ENCODE measurements at places on chromosomes 7 and 10. TPM values are rescaled to one million over a fixed set of nuclear protein-coding genes. Genes with fewer than 3 reads are reported as not detected.
A peak's percentile ranks its signal among the peaks of the same experiment; 100 is the strongest.

Gene GOLGA7B
- total RNA-seq, result 2.5 TPM

Gene FKBP6
- not detected for total RNA-seq

Gene NPFFR1
- not detected for total RNA-seq

Gene ADD3
- 114 TPM for total RNA-seq

Gene KIAA1217
- total RNA-seq, result 54.3 TPM

Gene RAPGEF5
- total RNA-seq, result 68.0 TPM

Gene FGFBP3
- 0.74 TPM for total RNA-seq

Gene ATG9B
- total RNA-seq, result 34.1 TPM

Gene C1GALT1
- total RNA-seq, result 29.0 TPM

Gene RPP30
- 18.4 TPM for total RNA-seq

DNA sequence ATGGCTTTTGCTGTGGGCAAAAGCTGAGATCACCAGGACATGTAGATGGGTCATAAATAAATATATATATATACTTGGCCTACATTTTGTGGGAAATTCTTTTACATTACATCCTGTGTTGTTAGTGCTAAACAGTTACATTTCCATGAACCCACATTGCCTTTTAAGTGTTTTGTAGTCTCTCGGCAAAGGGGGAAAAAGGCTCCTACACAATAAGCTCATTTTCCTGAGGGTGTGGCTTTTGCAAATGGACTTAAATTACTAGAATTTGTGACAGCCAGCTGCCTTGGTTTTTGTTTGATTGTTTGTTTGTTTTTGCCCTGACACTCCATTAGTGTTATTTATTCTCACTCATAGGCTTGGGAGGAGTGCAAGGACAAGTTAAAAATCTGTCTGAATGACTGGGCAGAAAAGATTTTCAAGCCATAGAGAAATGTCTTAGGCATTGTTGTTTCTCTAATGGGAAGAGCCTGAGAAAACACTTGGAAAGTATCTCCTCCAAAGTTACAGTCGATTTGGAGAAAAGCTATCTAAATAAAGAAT, 128.8 kb downstream of the DGKB start:
- H3K36me3 ChIP-seq, result no peaks in the 10 kb centered on the region
- DNase-seq, result no peak
- no peak overlapping the region for H3K4me3 ChIP-seq
- no peak overlapping the region for H3K27ac ChIP-seq
- no peaks in the 10 kb centered on the region for H3K27me3 ChIP-seq
- no peaks in the 10 kb centered on the region for H3K4me1 ChIP-seq

- H3K27me3 ChIP-seq, result no peaks in the 10 kb centered on the region
- no peak overlapping the region for H3K4me3 ChIP-seq
- H3K36me3 ChIP-seq, result no peaks in the 10 kb centered on the region
- DNase-seq, result no peak
- H3K4me1 ChIP-seq, result peaks cover 38% of the 10 kb centered on the region
- peak overlapping the region; percentile 20 for H3K27ac ChIP-seq
These were observed 15.5 kb downstream of the ZNF487 start for GRCh38 chr10:43452356-43452914.

- DNase-seq, result no peak
- no peak overlapping the region for H3K27ac ChIP-seq
- H3K27me3 ChIP-seq, result no peaks in the 10 kb centered on the region
These were observed 12.6 kb upstream of the OR6B1 start for GRCh38 chr7:143987513-143987912.

DNA sequence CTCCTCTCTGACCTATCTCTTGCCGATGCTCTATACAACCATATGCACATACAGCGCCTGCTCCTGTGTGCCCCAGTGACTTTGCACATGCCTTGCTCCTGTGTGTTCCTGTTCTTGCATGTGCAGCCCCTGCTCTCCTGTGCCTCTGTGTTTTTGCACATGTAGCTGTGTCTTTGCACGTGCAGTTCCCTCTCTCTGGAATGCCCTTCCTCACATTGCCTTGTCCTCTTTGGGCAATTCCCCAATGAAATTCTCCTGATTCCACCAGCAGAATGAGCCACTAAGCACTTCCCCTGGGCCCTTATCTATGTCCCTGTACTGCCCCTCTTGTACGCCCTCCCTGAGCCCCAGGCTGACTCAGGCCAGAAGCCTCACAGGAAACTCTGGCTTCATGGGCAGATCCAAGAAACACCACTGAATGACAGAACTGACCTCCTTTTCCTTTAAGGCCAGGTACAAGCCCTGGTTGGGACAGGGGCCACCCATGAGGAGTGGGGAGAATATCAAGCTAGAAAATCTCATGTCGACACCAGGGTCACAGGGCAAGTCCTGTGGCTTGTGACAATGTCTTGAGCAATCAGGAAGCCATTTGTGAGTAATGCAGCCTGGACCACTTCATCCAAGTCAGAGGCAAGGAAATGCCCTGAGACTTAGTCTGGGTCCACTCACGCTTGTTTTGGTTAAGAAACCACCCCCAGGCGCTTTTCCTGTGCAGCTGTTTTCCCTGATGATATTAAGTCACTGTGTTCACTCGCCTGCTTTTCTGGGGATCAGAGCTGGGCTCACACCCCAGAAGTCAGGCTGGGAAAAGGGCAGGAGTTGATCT, 1.9 kb upstream of the ARHGAP22 start:
- peak overlapping the region; percentile 9 for H3K27ac ChIP-seq
- peaks cover 16% of the 10 kb centered on the region for H3K4me1 ChIP-seq
- H3K36me3 ChIP-seq, result no peaks in the 10 kb centered on the region
- no peak overlapping the region for H3K4me3 ChIP-seq
- H3K27me3 ChIP-seq, result no peaks in the 10 kb centered on the region

- H3K27me3 ChIP-seq, result no peaks in the 10 kb centered on the region
- H3K4me1 ChIP-seq, result peaks cover 66% of the 10 kb centered on the region
- peak overlapping the region; percentile 92 for H3K4me3 ChIP-seq
- no peak for DNase-seq
- no peaks in the 10 kb centered on the region for H3K36me3 ChIP-seq
These were observed 2.2 kb downstream of the MAP3K8 start for GRCh38 chr10:30436191-30436611.

DNA sequence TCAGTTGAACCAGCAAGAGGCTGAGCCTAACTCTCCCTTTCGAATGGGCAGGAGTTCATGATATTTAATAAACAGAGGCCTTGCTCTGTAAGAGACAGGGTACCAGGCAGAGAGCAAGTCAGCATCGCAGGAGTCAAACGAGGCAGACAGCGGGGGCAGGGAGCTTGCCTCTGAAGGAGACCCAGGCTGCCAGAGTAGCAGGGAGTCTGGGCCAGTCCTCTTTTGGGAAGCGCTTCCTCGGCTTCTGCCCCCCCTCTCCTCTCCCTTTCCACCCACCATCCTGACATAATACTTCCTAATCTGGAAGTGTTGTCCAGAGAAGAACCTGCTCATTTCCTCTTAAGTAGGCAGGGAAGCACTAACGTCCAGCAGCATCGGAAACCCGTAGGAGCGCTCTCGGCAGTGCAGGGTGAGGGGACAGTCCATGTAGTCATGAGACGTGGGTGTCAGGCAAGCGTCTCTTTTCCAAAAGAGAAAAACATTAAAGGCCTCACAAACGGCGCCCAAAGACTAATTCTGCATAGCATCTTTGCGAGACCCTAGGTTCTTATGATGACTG, 171.1 kb downstream of the EGFR start:
- no peaks in the 10 kb centered on the region for H3K36me3 ChIP-seq
- no peaks in the 10 kb centered on the region for H3K27me3 ChIP-seq
- no peak for DNase-seq
- peaks cover 28% of the 10 kb centered on the region for H3K4me1 ChIP-seq
- no peak overlapping the region for H3K4me3 ChIP-seq
- no peak overlapping the region for H3K27ac ChIP-seq

DNA sequence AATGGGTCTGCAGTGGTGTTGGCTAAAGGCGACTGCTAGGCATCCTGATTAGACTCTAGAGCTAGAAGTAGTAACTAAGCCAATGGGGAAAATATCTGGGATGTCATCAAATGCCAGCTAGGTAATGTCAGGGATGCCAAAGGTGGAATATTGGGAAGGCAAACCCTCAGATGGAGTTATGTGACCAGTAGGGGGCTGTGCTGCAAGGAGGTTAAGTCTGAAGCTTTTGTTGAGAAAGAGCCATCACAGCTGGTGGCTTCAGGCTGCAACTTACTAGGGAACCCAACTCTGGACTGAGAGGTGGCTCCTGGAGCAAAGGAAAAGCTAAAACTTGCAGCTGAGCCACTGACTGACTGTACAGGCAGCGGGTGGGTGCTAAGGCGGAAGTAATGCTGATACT, 576.9 kb upstream of the GHITM start:
- H3K4me3 ChIP-seq, result no peak overlapping the region
- DNase-seq, result no peak
- H3K27me3 ChIP-seq, result no peaks in the 10 kb centered on the region
- H3K36me3 ChIP-seq, result no peaks in the 10 kb centered on the region
- H3K4me1 ChIP-seq, result no peaks in the 10 kb centered on the region
- no peak overlapping the region for H3K27ac ChIP-seq

DNA sequence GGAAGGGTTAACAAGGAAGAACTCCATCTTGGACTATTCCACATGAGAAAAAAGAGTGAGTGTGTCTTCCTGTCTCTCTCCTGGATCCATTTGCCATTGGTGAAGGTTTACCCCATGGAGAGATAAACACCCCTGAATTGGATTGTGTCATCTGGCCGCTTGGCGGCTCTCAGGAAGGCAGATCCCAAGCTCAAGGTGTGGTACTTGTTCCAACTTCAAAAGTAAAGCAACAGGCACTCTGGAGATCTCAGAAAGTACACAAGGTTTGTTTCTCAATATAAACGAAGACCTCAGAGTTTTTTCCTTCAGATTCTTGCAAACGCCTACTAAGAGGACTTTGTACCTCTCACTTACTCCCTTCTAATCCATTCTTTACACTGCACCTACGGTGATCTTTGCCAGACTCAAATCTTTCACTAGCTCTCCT, 116.7 kb downstream of the REEP3 start:
- H3K27ac ChIP-seq, result no peak overlapping the region
- no peaks in the 10 kb centered on the region for H3K4me1 ChIP-seq
- H3K27me3 ChIP-seq, result no peaks in the 10 kb centered on the region
- no peak overlapping the region for H3K4me3 ChIP-seq

DNA sequence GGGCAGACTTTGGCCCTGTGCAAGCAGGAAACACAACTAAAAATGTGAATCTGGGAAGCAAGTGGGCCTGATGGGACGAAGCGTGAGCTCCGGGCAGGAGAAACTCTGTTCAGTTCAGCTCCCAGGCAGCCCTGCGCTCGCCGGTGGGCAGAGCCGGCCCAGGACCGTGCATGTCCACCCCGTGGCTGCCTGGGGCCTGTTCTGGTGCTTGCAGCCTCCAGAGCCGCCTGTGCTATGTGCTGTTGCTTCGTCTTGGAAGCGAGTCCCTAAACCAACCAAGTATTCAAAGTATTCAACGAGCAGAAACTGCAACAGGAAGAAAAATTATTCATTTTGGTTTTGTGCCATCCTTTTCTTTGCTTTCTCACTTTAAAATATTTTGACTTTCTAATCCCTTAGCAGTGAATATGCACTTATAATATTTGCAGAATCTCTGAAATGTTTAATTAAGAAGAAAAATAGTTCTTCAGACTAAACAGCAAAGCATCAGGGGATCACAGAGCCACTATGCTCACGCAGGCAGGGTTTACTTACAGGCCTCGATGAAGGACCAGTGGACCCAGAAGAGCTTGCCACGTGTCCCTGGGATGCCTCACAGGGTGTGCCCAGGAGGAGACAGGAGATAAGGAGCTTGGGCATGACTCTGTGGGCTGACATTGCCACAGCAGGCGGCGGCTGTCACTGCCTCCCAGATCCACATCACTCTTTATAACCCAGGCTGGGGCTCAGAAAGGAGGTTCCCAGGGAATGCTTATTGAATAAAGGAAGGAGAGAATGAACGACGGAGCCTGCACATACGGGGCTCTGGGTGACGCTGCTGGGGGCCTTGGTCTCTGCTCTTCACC, 45.6 kb downstream of the VIPR2 start:
- no peaks in the 10 kb centered on the region for H3K27me3 ChIP-seq
- H3K36me3 ChIP-seq, result no peaks in the 10 kb centered on the region
- DNase-seq, result no peak
- peaks cover 33% of the 10 kb centered on the region for H3K4me1 ChIP-seq
- no peak overlapping the region for H3K4me3 ChIP-seq
- H3K27ac ChIP-seq, result peak overlapping the region; percentile 68

- no peaks in the 10 kb centered on the region for H3K27me3 ChIP-seq
- DNase-seq, result no peak
- no peak overlapping the region for H3K4me3 ChIP-seq
- H3K36me3 ChIP-seq, result no peaks in the 10 kb centered on the region
- H3K4me1 ChIP-seq, result no peaks in the 10 kb centered on the region
- no peak overlapping the region for H3K27ac ChIP-seq
These were observed 47.0 kb upstream of the TMEM140 start for GRCh38 chr7:135100856-135101255.

GRCh38 chr7:140008755-140009610, 53.8 kb downstream of the PARP12 start:
- H3K36me3 ChIP-seq, result no peaks in the 10 kb centered on the region
- no peak for DNase-seq
- no peak overlapping the region for H3K27ac ChIP-seq
- H3K4me3 ChIP-seq, result no peak overlapping the region
- no peaks in the 10 kb centered on the region for H3K4me1 ChIP-seq

- H3K4me3 ChIP-seq, result no peak overlapping the region
- H3K4me1 ChIP-seq, result no peaks in the 10 kb centered on the region
- DNase-seq, result no peak
- no peaks in the 10 kb centered on the region for H3K27me3 ChIP-seq
- no peaks in the 10 kb centered on the region for H3K36me3 ChIP-seq
- H3K27ac ChIP-seq, result no peak overlapping the region
These were observed 371.2 kb upstream of the LRRN3 start for GRCh38 chr7:110719741-110720140.

DNA sequence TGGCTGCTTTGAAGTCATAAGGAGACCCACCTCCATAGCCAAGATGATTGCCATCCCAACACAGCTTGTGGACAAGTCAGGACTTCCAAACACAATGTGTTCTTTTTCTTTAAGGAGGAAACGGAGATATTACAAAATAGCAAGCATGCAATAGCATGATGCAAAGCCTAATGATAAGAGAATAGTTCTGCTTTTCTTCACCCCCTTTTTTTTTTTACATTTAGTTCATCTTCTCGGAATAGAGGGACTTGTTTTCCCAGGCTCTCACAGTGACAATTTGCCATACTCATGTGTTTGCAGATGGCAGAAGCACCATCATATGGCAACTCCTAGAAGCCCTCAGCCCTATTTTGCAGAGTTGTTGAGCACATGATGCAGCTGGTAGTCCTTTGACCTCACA, 119.8 kb downstream of the ITGB8 start:
- H3K4me1 ChIP-seq, result no peaks in the 10 kb centered on the region
- no peak overlapping the region for H3K27ac ChIP-seq
- no peaks in the 10 kb centered on the region for H3K36me3 ChIP-seq
- H3K4me3 ChIP-seq, result no peak overlapping the region
- no peak for DNase-seq
- H3K27me3 ChIP-seq, result no peaks in the 10 kb centered on the region

GRCh38 chr7:151242159-151243044, 6.1 kb downstream of the SMARCD3 start:
- no peak overlapping the region for H3K27ac ChIP-seq
- no peak for DNase-seq
- H3K36me3 ChIP-seq, result peaks cover 17% of the 10 kb centered on the region
- H3K4me3 ChIP-seq, result no peak overlapping the region

- no peak overlapping the region for H3K27ac ChIP-seq
- H3K36me3 ChIP-seq, result no peaks in the 10 kb centered on the region
- no peaks in the 10 kb centered on the region for H3K27me3 ChIP-seq
- no peak overlapping the region for H3K4me3 ChIP-seq
- no peak for DNase-seq
- no peaks in the 10 kb centered on the region for H3K4me1 ChIP-seq
These were observed 427.6 kb downstream of the INHBA start for GRCh38 chr7:41275255-41275654.

- no peak for DNase-seq
- no peak overlapping the region for H3K27ac ChIP-seq
- H3K36me3 ChIP-seq, result no peaks in the 10 kb centered on the region
- peaks cover 12% of the 10 kb centered on the region for H3K4me1 ChIP-seq
- H3K27me3 ChIP-seq, result no peaks in the 10 kb centered on the region
These were observed 29.1 kb downstream of the CDCA7L start for GRCh38 chr7:21916629-21917028.

All from vagina (tissue), 2 donors.